ENCODE measurements at places on chromosomes 4 and X. TPM values are rescaled to one million over a fixed set of nuclear protein-coding genes. Genes with fewer than 3 reads are reported as not detected.

LGI2 gene
- not detected for total RNA-seq

RASGEF1B gene
- total RNA-seq, result 2.7 TPM

KLB gene
- not detected for total RNA-seq

TRIM61 gene
- total RNA-seq, result 1.1 TPM

PABPC1L2B gene
- not detected for total RNA-seq

TACR3 gene
- not detected for total RNA-seq

TBCK gene
- total RNA-seq, result 31.7 TPM

C4orf54 gene
- not detected for total RNA-seq

DNA sequence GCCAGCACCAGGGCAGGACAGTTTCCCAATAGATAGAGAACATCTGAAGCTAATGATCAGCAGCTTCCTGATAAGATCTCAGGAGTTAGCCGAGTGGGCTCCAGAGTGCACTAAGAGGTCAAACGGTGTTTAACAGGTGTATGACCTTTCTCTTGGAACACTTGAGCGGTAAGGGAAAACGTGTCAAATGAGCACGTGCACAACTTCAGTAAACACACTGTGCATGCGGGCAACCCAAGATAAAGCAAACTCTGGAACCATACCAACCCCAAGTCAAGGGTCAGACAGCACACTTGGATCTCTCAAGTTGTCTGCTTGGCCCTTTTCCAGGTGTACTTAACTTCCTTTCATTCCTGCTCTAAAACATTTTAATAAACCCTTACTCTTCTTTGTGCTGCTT, 1941.5 kb upstream of the PCDH10 start:
- DNase-seq, result no peak

DNA sequence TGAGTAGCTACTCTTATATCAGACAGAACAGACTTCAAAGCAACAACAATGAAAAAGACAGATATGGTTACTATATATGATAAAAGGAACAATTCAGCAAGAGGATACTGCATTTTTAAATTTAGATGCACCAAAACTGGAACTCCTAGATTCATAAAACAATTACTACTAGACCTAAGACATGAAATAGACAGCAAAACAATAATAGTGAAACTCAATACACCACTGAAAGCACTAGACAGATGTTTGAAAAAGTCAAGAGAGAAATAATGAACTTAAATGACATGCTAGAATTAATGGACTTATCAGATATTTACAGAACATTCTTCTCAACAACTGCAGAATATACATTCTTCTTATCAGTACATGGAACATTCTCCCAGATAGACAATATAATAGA, 99.5 kb upstream of the ITM2A start:
- DNase-seq, result no peak

DNA sequence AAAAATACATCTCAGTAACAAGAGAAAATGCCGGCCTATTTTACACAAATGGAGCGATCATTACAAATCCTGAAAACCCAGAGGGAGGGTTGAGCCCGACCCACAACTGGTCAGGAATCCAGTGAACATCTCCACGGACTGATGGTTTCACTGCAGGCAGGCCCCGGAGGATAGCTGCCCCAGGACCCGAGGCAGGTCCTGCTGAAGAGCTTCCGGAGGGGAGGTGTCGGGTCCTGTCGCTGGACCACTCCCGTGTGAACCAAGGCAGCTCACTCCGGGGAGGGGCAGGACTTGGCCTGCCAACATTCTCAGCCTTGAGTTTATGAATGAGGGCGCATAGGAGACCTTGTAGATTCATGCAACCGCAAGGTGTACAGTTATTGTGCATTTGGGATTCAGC, 4.8 kb upstream of the CRMP1 start:
- DNase-seq, result no peak

DNA sequence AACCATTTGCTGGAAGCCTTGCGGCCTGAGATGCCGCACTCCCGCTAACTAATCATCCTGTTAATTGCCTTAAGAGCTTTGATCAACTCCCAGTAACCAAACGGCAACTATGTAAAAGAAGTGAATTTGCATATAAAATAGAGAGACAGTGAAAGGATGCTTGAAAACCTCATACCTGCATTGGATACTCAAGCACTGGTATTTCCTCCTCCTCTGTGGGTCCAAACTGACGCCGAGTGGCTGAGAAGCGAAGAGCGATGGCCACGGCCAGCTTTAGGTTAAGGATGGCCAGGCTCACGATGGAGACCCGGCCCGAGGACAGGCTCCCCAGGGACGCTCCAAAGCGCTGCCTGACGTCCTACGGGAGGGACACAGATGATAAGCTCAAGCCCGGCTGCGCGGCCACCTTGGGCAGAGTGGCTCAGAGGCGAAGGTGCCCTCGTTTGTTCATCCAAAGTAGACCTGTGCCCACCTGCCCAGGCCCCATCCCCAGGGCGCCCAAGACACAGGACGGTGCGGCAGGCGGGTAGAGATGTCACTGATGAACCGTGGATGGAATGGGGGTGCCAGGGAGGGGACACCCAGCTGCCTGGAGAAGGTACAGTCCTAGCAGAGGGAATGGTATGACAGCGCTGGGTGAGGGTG, 43.6 kb downstream of the ACOX3 start:
- DNase-seq, result no peak

DNA sequence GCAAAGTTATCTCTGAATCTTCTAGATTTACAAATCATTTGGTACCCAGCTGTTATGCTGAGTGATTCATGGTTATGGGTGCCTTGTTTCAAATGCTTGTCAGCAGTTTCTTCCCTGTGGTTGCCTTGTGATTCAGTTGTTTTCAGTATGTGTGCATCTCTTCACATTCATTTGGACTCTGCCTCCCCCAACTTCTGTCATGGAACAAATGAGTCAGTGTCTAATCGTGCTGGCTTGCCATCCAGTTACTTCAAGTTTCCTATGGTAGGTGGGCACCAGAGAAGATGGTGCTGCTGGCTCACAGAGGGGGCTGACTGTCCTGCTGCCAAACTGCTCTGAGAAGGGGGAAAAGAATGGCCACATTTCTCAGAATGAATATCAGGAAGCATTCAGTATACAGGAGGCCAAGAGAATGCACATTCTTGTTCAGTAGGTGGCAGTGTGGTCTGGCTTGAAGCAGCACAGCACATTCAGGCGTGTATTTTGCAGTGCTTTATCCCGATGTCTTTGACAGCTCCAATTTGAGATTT, 260.9 kb downstream of the GLUD2 start:
- peak; percentile 36 for DNase-seq

DNA sequence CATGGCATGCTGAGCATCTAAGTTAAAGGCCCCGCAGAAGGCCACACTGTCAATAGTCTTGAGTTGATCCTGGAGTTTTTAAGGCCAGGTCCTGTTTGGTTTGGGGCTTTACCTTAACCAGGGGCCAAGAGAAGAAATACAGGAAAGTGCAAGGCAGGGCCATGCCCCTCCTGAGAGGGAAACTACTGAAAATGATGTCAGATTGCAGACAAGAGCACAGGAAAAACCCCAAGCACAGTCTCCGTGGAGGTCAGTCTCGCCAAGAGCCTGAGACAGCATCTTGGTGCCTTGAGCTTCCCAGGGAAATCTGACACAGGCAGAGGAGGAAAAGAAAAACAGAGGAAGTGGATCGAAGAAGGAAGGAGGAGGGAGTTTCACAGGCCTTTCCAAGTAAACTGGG, 32.2 kb upstream of the GATB start:
- DNase-seq, result no peak

DNA sequence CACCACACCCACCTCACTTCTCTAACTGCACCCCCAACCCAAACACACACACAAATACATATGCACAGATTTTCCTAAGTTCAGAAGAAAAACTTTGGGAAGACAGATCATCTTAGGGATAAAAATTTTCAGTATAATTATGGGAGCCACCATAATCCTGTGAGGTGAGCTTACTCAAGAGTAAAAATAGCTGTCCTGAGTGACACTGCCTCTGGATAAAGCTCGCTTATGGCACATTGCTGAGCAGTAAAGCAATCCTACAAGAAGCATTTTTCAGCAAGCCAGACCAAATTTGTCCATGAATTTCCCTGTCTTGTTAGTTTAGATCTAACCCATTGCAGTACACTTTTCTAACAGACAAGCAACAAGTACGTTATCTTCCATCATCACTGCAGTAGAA, 83.8 kb downstream of the INPP4B start:
- no peak for DNase-seq

DNA sequence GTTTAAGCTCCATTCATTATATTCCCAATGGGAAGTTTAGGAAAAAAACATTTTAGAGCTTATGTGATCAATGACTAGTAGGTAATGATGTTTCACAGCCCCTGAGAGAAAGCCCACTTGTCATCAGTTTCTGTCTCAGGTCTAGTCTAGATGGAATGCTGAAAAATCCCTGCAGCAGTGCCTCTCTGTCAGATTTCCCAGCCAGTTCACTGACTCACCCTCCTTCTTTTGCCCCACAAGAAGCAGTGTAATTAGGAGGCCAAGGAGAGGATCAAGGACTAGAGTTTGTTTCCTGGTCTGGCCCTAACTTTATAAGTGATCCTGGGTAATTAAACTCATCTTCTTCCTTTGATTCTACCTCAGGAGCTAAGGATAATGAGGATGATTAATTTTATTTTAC, 118.7 kb upstream of the ANXA3 start:
- DNase-seq, result no peak

DNA sequence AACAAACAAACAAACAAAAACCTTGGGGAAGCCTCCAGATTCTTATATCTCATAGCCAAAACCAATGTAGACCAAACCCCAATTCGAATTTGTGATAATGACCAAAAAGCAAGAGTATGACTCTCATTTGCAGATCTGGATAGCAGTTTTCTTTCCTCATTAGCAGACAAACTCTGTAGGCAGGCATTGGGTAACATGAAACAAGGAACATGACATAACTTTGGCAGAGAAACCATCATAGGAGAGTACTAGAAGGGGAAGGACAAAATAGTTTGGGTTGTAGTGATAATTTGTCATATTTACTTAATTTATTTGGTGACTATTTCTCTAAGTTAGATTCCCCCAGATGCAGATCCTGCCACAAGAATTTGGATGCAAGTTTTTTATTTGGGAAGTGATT, 187.8 kb downstream of the MID1IP1 start:
- DNase-seq, result no peak

DNA sequence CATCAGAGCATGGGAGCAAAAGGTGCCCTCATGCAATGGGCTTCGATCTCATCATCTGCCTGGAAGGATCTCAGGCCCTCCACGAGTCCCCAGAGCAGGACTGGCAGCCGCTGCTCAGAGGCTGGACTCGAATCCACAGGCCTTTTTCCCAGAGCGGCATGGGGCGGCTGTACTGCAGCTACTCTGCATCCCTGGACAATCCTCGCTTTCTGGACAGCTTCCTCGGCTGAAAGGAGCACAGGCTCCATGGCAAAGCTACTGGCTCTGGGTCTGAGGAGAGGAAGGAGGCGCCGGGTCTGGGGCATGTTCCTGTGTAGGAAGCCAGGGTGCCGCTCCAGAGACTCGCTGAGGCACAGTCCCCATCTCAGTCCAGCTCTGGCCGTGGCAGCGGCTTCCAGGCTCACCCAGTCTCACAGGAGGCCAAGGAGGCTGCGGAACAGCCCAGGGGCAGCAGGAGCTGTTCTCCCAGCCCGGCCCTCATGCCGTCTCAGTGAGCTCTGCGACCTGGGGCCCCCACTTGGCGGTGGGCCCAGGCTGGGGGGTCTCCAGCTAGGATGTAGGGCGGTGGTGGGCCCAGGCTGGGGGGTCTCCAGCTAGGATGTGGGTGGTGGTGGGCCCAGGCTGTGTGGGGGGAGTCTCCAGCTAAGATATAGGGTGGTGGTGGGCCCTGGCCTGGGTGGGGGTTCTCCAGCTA, 2.7 kb upstream of the SPON2 start:
- no peak for DNase-seq

- DNase-seq, result no peak
Observed at GRCh38 chr4:143443728-143444127, 69.8 kb upstream of the SMARCA5 start.

DNA sequence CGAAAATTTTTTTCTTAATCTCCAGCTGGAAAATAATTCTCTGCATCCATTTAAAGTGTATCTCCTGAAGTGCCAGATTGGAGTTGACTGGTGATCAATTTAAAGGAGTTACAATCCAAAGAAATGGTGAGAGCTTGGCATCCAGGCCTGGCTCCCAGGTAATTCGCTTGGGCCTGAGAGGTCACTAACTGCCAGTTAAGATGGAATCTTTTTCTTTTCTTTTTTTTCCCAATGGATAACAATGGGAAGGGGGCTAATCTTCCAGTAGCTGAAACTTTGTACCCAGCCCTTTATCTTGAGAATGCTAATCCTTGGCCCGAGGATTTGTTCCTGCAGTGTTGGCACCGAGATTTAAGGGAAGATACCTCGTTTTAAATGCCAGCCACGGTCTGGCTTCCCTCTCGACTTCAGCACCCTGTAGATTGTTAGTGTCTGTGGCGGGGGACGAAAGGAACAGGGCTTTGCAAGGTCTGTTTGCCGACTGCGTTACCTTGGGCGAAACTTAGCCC, 13.3 kb upstream of the PITX2 start:
- no peak for DNase-seq

- DNase-seq, result no peak
Observed at GRCh38 chr4:101191302-101192098, 155.8 kb downstream of the PPP3CA start.

- DNase-seq, result no peak
Observed at GRCh38 chr4:23484689-23485088, 405.2 kb downstream of the PPARGC1A start.

- DNase-seq, result no peak
Observed at GRCh38 chr4:91961504-91961903, 342.3 kb upstream of the GRID2 start.

DNA sequence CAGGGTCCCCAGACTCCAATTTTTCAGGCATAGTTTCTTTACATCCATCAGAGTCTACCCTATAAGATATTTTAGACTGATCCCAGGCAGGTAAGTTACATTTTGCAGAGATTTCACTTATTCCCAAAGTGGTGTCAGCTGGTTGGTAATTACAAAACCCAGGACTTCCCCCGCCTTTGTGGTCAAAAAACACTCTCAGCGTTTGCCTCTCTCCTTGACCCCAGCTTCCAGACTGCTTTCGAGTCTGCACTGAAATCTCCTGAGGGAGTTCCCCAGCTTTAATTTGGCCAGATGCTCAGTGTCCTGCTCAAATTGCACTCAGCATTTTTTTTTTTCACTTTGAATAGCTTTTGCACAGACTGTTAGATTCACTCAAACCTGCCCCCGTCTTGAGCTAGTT, 11.2 kb upstream of the AMOT start:
- DNase-seq, result no peak

GRCh38 chr4:181870326-181870725, 372.9 kb upstream of the TENM3 start:
- no peak for DNase-seq

DNA sequence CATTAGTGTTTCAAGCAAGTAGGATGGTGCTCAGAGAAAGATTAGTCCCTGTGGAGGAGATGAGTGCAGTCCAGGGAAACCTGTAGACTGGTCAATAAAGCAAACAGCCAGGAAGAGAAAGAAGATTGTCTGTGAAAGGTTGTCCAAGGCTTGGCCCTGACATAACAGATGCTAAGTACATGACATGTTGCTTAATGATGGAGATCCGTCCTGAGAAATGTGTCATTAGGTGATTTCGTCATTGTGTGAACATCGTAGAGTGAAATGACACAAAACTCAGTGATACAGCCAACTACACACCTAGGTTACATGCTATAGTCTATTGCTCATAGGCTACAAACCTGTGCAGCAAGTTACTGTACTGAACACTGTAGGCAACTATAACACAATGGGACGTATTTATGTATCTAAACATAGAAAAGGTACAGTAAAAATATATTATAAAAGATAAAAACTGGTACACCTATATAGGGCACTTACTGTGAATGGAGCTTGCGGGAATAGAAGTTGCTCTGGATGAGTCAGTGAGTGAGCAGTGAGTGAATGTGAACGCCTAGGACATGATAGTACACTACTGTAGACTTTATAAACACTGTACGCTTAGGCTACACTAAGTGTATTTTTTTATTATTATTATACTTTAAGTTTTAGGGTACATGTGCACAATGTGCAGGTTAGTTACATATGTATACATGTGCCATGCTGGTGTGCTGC, 9.0 kb upstream of the PRSS48 start:
- DNase-seq, result no peak
